CD8-positive, alpha-beta T cell (primary cell): ENCODE measurements at places on chromosomes 1 and 21.

- DNase-seq, result no peak
These were observed 19.6 kb downstream of the TMEM53 start for GRCh38 chr1:44654621-44655187.

DNA sequence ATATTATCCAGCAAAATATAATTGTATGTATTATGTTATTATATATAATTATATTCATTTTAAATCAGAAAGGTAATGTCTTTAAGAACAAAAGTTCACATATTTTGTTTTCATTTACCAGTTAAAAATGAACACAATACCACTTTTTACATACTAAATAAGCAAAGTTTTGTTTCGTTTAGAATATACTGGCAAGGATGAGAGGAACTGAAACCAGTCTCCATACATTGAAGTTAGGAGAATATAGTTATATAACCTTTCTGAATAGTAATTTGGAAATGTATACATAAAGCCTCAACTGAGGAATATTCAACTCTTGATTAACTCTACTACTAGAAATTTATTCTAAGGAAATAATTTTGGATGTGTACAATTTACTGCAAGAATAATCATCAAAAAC, 110.5 kb downstream of the ZNF644 start:
- DNase-seq, result no peak

GRCh38 chr1:18950401-18951026, 6.0 kb downstream of the IFFO2 start:
- no peak for DNase-seq

DNA sequence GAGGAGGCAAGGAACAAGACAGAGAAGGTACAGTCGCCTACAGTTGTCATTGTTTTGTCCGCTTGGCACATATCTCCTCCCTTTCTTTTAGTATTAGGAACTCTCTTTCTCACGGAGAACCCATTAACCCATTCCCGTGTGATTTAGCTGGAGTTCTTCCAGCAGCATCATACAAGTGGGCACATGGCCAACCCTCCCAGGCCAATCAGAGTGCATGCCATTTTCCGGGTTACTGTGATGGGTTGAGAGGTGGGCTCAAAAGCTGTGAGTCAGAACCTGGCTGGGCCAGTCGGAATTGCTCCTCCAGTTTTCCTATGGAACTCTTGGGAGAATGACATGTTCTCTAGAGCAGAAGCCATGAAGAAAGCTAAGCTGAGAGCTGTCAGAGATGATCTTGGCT, 83.1 kb upstream of the SOD1 start:
- no peak for DNase-seq

DNA sequence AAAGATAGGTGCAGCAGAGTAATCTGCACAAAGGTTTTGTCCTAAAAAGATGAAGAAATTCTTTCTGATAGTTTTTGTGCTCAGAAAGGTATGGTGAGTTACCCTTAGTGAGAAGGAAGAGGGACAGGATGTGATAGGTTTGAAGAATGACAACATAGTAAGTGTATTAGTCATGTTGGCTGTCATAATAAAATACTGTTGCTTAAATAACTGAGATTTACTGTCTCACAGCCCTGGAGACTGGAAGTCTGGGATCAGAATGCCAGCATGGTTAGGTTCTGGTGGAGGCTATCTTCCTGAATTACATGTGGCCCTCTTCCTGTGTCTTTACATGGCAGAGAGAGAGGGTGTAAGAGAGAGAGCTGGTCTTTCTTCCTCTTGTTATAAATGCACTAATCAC, 965.2 kb downstream of the TTLL7 start:
- no peak for DNase-seq

GRCh38 chr21:26835027-26835713, 10.0 kb downstream of the ADAMTS1 start:
- no peak for DNase-seq

- DNase-seq, result no peak
These were observed 147.6 kb downstream of the NEK7 start for GRCh38 chr1:198304431-198304830.

GRCh38 chr1:8023287-8023994, 2.7 kb downstream of the ERRFI1 start:
- DNase-seq, result no peak

DNA sequence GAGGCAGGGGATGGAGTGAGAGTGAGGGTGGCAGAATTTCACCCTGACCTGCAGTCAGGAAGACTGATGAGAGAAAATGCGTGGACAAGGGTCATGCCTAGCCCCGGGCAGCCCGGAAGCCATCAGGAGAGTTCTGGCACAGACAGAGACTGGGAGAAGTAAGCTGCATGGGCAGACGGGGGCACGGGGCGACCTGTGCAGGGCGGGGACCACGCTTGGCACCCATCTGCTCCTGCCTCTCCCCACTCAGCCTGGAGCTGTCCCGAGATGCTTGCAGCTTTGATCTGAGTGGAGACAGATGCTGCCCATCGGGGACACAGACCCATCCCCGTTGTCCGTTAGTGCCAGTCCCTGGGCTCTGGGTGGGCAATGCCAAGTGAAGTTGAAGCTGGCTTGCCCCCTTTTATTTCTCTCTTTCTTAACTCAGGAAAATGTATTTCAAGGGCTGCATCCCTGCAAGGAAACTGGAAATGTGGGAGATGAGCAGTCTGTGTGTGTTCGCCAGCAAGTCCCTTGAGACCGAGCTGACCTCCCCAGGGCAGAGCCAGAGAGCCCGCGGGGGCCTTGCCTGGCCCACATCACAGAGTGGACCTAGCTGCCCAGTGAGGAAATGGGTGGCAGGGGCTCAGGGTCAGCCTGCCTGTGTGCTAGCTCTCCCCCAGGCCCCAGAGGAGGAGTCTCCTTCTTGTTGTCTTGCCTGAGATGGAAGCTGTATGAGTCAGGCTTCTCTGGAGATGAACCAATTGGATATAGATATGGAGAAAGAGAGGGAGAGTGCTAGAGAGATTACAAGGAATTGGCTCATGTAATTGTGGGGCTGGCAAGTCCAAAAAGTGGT, 121.3 kb upstream of the C1orf174 start:
- DNase-seq, result no peak

DNA sequence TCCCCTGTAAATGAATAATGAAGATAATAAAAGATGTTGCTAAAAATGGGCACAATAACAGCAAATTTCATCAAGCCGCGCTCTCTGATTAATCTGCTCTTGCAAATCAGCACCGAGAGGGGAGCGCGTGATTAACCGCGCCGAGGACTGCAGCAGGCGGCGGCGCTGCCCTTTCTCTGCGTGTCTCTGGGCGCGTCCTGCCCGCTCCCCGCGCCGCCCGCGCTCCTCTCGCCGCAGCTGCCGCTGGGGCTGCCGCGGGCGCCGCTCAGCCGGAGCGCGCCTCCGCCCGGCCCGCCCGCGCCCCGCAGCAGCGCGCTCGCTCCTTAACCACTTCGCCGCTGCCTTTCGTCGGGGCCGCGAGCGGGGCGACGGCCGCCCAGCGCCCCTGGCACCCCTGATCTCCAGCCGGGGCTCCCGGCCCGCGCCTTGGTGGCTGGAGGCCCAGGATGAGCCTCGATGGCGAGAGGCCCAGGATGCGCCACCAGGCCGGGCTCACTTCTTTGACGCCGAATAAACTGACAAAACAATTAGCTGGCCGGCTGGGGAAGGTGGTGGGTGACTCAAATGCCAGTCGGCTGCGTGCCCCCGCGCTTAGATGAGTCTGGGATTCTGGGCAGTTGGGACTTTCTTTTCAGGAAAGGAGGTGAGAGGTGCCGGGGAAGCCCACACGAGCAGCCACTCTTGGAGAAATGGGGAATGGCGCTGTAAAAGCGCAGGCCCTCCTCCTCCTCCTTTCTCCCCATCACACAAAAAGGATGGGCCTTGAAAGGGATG, 221.4 kb upstream of the PKN2 start:
- no peak for DNase-seq

DNA sequence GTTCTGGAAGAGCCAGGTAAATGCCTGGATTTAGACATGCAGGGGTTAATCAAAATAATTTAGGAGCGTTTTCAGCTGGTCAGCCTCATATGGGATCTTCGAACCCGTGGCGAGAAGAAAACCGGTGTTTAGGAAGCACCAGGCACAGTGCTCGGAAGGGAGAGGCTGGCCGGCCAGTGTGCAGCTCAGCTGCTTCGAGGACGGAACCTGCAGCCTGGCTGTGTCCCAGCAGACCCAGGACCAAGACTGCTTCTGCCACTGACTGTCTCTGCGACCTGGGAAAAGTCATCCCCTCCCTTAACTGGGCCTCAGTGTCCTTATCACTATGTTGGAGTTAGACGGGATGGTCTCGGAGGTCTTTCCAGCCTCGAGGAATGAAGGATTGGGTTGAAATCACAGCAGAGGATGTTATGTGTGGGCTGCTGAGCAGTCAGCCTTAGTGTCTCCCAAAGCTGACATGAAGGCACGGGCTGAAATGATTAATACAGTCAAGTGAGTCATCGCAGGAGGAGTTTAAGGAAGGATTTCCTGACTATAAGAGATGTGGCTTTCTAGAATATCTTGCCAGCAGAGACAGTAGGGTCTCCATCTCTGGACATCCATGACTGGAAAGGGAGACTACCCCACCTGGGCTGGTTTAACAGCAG, 20.8 kb downstream of the PPFIA4 start:
- DNase-seq, result no peak

DNA sequence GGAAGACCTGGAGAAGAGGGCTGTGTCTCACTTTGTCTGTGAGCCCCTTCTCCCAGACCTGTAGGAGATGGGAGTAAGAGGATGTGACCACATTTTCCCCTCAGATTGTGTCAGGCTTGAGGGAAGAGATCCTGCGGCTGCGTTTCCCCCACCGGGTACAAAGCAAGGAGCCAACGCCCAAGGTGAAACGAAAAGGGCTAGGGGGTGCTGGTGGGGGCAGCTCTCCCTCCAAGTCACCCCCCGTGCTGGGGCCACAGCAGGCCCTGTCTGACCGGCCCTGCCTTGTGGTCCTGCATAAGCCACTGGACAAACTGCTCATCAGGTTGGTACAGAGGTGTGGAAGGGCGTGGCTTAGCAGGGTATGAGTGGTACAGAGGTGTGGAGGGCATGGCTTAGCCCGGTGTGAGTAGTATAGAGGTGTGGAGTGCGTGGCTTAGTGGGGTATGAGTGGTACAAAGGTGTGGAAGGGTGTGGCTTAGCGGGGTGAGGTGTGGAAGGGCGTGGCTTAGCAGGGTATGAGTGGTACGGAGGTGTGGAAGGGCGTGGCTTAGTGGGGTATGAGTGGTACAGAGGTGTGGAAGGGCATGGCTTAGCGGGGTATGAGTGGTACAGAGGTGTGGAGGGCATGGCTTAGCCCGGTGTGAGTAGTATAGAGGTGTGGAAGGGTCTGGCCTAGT, 30.6 kb downstream of the HYI start:
- DNase-seq, result no peak

DNA sequence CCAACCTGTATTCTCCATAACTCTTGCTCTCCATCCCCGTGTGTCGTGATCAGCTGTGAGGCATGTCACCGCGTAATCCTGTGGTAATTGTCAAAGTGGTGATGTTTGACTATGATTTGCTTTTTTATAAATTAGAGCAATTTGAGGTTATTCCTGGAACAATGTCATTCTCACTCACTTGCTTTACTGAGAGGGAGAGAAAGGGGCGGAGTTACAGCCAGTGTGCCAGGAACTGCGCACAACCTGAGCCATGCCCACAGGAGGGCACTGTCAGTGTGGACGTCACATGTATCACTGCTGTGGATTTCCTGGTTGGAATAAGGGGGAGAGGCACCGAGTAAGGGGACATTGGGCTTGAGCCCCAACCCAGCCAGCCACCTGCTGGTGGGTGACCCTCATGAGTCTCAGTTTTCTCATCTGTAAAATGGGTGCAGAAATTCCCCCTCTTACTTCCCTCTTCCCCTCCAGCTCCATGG, 6.9 kb downstream of the ADGRB2 start:
- DNase-seq, result no peak

DNA sequence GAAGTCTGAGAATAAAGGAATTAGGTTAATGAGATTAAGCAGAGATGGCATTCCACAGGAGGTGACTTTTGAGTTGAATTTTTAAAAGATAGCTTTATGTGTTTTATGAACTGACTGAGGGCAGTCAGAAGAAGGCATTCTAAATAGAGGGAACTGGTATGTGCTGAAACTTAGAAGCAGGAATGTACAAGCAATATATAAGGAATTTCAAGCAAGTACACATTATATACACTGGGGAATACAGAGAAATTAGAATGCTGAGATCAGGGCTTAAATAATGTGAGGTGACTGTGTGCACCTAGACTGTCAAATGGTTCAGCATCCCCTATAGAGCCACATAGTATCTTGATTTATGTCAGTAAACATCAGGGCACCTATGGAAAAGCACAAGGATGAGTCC, 19.3 kb downstream of the WNT2B start:
- DNase-seq, result no peak

DNA sequence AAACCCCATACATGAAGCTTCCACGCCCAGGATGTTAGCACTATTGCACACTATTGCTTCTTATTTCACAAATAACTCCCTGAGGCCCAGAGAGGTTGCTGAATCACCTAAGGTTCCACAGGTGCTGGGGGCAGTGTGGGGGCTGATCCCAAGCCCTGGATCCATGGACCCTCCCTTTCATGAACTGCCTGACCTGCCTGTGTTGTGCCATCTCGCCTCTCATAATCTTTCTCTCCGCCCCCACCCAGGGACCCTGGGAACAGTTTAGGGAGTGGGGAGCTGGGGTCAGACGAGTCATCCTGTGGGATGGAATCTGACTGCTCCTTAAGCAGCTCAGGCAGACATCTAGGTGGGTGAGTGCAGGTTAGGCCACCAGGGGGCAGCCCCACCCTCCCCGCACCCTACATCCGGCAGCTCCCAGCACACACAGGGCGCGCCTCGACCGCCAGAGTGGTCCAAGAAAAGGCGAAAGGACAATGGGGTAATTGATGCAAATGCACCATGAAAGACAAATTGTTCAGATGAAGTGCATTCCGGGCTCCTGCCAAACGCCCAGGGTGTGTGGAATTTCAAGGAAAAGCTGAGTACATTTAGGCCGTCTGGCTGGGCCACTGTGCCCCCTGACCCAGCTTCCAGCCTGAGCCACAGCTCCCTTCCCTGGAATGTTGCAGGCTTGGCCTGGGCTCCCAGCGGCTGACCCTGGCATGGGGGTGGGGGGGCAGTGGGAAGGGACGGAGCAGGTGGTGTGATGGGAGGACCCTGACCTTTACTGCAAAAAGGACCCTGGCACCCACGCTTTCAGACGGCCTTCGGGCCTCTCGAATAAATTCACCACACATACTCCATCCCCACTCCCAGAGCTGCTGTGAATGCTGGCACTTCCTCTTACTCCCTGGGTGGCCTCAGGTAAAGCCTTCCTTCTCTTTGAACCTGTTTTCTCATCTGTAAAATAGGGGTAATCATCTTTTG, 20.8 kb downstream of the PHLDA3 start:
- peak; percentile 40 for DNase-seq

DNA sequence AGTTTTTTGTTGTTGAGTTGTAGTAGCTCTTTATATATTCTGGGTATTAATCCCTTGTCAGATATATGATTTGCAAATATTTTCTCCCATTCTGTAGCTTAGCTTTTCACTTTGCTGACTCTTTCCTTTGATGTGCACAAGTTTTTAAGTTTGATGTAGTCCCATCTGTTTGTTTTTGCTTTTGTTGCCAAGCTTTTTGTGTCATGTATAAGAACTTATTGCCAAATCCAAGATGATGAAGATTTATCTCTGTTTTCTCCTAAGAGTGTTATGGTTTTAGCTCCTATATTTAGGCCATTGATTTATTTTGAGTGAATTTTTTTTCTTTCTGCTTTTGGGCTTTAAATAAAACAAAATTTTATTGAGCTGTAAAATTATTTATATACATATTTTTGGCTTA, 52.1 kb upstream of the KRTAP19-8 start:
- no peak for DNase-seq
